ENCODE measurements at places on chromosomes 5 and 9.
A peak's percentile ranks its signal among the peaks of the same experiment; 100 is the strongest.

DNA sequence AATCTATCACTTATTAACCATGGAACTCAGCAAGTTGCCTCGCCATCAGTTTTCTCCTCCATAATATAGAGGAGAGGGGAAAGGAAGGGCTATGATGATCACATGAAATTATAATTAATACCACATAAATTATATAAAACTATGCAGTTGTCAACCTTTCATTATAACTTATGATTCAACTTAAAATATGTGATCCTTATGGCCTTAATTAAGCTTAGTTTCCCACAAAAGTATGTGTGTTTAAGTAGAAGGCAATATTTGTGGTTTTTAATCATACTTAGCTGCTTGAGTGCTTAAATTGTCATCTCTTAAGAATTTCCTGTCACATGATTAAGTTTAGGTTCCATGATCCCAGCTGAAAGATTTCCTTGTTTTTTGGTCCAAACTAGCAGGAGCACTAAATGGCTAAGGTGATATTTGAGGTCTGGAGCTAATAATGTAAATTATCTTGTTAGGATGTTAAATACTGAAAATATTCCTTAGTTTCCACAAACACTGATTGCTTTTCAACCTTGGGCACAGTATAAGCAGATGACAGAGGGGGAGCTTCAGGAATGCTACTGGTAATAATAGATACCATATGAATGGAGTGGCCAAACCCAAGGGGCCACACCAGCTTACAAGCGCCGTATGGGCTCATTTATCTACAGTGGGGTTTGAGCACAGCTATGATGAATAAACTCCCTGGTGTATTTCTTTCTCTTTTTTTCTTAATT, 26.4 kb upstream of the F2R start:
- no peak for DNase-seq

DNA sequence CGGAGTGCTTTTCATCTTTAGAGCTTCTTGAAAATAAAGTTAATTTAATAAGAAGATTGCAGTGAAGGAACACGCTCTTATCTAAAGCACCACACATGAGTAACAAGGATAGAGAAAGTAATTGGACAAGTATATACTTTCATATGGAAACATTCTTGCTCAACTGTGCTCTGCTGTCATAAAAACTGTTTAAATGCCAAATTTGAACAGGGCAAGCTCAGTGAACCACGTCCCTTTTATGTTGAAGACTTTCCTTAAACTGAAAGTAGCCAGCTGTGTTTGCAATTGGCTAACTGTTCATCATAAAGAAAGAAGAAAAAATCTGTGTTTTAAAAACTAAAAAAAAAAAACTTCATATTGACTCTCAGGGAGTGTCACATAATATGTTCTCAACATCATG, 1610.7 kb upstream of the C9orf72 start:
- DNase-seq: no peak

- no peak for DNase-seq
These were observed 317.1 kb downstream of the ASTN2 start for GRCh38 chr9:117097761-117098160.

DNA sequence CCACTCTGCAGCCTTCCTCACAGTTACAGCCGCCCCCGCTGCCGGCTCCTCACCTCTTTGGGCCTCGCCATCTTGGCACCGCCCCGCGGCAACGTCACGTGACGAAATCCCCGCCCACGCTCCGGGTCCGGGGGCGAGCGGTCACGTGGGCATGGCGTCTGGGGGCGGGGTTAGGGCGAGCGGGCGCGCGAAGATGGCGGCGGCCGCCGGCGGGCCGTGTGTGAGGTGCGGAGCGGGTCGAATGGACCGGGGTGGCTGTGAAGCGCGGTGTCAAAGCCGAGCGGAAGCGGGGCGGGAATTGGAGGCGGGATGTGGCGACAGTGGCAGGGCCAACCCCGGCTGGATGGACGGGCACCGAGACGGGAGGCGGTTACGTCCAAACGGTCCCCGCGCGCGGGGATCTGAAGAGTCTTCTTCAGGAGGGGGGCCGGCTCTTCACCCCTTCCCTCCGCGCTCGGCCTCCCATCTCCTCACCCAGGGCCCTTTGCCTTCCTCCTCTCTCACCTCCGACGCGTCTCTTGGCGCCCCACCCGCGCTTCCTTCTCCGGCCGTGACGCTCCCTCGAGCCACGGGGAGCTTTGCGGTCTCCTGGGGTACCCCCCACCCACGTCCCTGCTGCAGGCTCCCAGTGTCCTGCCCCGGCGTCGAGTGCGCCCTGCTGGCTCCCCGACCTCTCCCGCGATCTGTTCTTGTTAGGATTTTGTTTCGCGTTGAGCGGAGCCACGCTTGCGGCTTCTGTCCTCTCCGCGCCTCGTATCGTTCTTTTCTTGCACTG, at the start of the genes DOLK and NUP188:
TSS of gene DOLK (minus strand) at position 77 of the 775 bp plus-strand sequence. CDS start 300 bp downstream, outside the sequence.
TSS of gene NUP188 (plus strand) at position 173 of the 775 bp plus-strand sequence. CDS start at position 194, 21 bp downstream.
- peak; percentile 98 for DNase-seq

DNA sequence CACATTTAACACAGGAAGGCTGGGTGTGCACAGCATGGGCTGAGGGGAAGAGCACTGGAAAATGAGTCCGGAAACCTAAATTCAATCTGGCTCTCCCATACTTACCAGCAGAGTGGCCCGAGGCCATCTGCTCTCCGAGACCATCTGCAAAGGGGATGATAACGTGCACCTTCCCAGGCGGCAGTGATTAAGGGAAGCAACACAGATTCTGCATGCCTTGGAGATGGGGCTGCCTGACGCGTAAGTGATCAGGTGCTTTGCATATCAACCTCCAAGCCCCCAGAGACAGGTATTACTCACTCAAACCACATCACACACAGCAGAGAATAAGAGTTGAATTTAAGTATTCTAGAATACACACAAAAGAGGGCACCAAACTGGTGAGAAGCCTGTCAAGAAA, 9.1 kb downstream of the EPB41L4B start:
- no peak for DNase-seq

DNA sequence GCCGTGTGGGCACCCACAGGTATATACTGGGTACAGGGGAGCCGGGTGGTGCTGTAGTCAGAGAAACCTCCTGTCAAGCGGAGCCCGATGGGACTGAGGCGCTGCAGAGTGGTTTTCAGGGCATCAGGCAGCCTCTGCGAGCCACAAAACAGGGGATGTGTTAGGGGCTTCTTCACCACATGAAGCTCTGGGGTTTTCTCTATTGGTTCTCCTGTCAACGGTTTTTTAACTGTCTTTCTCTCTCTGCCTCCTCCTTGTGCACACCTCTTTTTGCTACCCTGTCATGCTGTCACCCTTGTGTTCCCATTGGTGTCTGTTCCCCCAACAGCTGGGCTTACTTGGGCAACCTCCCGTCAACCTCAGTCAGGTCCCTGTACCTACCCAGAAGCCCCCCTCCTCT, 19.9 kb downstream of the RALGPS1 start:
- DNase-seq: no peak

DNA sequence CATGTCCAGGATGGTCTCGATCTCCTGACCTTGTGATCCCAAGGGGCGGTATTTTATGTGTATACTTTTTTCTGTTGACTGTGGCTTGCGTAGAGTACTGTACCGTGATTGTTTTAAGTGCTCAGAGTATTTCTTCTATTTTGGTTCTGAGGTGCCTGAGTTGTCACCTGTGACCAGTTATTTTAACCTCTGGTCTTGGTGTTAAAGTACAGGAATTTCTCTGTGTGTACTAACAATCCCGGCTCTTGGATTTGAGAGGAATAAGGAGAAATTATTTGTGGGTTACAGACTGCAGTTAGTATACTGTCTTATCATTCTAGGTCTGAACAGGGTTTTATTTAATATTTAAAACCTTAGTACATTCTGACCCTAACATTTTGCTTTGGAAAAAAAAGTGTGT, 2.0 kb downstream of the ANKHD1 start:
- no peak for DNase-seq

DNA sequence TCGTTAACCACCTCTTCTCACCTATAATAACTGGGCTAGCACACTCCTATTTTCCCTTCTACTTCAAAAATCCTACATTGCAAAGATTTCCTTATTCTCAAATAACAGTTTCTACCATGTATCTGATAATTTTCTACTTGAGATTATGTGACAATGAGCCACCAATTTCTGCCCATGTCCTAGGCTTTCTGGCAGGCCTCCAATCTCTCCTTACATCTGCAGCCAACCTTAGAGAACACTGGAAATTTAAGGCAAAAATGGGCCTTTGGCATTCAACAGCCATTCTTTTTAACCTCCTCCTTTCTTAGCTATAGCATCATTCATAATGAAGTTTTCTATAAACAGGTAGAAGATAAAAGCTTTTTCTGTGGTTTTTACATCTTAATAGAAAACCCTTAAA, 225.1 kb downstream of the ARRDC3 start:
- no peak for DNase-seq

GRCh38 chr9:21030389-21031035, 928 bp downstream of the HACD4 start:
- no peak for DNase-seq

GRCh38 chr5:21254161-21254560, 1266.2 kb upstream of the CDH18 start:
- DNase-seq: no peak
